ENCODE measurements at places on chromosomes 7 and 10. TPM values are rescaled to one million over a fixed set of nuclear protein-coding genes. Genes with fewer than 3 reads are reported as not detected.

TAS2R5 gene
- total RNA-seq, result 1.8 TPM

NPC1L1 gene
- 0.55 TPM for total RNA-seq

FAM180A gene
- not detected for total RNA-seq

- peak; percentile 50 for DNase-seq
Observed at GRCh38 chr10:6678211-6678803, 98.2 kb upstream of the PRKCQ start.

DNA sequence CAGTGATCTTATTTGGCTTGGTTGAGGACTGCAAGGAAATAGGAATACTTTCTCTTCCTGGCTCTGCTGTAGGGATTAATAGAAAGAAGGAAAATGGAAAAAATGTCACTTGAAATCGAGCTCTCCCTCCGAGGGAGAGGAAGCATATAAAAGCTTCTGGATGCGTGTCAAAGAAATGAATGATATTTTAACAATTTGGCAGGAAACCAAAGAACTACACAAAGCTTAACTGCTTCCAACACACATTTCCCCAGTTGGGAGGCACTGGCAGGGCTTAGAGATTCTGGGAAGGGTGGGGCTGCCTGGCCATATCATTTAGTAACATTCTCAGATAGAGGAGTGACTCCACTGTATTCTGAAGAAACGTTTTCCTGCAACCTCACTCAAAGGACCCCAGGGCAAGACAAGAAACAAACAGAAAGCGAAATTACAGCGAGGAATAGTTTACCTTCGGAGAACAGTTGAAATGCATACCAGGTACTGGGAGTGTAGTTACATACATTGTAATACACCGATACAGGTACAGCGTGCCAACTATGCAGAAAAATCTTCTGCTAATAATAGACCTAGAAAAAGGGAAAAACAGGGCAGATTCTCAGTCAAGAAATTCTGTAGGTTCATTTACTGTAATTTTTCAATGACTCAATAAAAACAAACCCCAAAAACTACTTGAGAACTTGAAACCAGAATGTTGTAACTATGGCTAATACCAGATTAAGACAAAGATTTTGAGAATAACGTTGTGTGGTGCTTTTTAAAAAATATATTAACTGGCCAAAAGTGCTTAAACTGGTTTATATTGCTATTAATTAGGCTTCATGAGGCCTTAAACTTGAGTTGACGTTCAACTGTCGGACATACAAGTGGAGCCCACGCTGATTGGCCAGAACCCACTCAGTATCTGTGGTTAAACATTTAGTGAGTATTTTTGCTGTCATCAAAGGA is 75.7 kb upstream of the ASAH2 start:
- no peak for DNase-seq

TYSND1 gene
- 19.7 TPM for total RNA-seq
